NAMALWA (cell line): ENCODE measurements at places on chromosomes 7 and 10.

GRCh38 chr10:92688927-92689662 lies 660 bp upstream of the HHEX start:
- peak; percentile 53 for DNase-seq

DNA sequence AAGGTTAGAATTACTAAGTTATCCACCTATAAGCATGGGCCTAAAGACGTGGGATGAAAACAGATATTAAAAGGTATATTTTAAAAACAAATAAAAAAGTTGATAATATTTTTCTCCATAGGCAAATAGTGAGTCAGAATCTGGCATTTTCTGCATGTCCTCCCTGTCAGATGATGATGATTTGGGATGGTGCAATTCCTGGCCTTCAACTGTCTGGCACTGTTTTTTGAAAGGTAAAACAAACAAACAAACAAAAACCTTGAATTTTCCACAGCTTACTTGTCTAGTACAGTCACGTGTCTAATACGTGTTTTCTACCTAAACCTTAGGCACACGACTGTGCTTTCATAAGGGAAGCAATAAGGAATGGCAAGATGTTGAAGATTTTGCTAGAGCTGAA lies 17.4 kb downstream of the HBP1 start:
- DNase-seq = no peak

GRCh38 chr7:101401390-101402080 lies 38.9 kb downstream of the COL26A1 start:
- no peak for DNase-seq

GRCh38 chr10:89535171-89536012 lies at the start of gene SLC16A12:
TSS of gene SLC16A12 (minus strand) at chr10:89535594. CDS start at chr10:89462578, 73,016 bp downstream.
- DNase-seq = no peak

- no peak for DNase-seq
Measured at GRCh38 chr10:10758306-10758705, 259.4 kb upstream of the CELF2 start.

- DNase-seq = no peak
Measured at GRCh38 chr10:6746782-6747181, 166.7 kb upstream of the PRKCQ start.
